ENCODE measurements at places on chromosomes 16 and 17.

DNA sequence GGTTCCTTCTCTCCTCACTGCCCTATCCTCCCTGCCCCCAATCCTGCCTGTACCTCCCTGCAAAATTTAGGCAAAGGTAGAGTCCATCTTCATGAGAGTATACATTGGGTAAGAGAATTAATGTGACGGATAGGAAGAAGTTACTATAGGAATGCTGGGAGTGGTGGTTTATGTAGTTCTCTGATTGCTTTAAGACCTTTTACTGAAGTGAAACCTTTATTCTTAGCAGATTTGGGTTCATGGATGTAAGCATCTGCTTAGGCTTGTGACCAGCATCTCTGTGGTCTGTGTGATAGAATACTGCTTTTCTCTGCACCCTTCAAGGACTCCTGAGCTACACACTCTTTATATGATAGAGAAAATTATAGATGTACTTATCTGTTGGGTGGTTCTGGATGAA lies 127.3 kb downstream of the PRKCA start:
- no peak for DNase-seq

DNA sequence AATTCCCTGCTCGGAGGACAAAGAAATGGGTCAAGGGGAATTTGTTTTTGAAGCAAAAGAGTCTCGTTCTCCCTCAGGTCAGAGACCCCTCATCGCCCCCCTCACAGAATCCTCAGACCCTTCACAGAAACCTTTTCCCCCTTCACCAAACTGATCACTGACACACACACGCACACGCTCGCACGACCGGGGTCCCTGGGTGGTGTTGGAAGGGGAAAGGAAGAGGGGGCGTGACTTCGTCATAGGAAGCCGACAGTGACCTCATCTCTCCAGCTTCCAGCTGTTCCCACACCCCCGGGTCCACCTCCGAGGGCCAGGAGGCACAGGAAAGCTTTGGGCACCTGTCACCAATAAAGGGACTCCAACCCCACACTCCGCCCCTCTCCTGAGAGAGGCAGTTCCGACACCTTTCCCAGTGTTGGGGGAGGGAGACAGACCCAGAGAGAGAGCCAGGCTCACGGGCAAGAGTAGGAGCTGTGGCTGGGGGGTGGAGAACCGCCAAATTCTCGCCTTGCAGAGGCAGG lies 1.2 kb downstream of the ASGR1 start:
- no peak for DNase-seq

DNA sequence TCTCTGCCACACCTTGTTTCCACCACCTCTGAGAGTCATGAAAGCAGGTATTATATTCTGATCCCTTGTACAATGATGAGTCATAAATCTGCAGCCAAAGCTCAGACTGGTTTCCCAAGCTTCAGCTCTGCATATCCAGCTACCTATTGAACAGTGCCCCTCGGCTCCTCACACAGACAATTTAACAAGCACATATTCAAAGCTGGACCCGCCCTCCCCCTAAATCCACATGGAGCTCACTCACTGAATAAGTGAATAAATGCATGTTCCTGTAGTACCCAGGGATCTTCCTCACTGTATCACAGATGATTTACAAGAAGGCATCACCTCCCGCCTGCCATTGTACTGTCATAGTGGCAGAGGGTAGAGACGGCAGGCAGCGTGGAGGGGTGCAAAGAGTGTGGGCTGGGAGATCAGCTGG lies 516.4 kb downstream of the GRIN2A start:
- DNase-seq, result no peak

- no peak for DNase-seq
Measured at GRCh38 chr16:75794426-75794825, 68.1 kb upstream of the CPHXL start.

- no peak for DNase-seq
Measured at GRCh38 chr17:21282231-21282630, 2.3 kb upstream of the MAP2K3 start.

GRCh38 chr17:35817196-35817595 lies 7.9 kb downstream of the TAF15 start:
- DNase-seq, result no peak

DNA sequence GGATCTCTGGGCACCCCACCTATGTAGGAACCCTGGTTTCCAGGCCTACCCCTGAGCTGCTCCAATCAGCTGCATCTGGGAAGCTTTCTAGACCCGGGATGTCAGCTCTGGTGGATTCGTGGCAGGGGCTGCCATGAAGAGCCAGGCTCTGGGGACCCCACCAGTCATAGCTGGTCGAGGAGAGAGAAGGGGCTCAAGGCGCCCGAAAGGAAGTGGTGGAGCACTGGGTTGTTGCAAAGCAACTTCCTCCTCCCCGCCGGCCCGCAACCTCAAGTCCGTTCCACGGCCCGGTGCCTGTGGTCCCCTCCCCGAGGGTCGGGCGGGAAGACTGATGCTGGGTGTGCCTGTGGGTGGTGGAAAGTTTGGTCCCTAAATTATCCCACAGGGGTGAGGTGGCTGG lies 10.2 kb downstream of the TBKBP1 start:
- DNase-seq, result no peak

- DNase-seq, result no peak
Measured at GRCh38 chr16:3971261-3971660, 90.7 kb upstream of the CREBBP start.

DNA sequence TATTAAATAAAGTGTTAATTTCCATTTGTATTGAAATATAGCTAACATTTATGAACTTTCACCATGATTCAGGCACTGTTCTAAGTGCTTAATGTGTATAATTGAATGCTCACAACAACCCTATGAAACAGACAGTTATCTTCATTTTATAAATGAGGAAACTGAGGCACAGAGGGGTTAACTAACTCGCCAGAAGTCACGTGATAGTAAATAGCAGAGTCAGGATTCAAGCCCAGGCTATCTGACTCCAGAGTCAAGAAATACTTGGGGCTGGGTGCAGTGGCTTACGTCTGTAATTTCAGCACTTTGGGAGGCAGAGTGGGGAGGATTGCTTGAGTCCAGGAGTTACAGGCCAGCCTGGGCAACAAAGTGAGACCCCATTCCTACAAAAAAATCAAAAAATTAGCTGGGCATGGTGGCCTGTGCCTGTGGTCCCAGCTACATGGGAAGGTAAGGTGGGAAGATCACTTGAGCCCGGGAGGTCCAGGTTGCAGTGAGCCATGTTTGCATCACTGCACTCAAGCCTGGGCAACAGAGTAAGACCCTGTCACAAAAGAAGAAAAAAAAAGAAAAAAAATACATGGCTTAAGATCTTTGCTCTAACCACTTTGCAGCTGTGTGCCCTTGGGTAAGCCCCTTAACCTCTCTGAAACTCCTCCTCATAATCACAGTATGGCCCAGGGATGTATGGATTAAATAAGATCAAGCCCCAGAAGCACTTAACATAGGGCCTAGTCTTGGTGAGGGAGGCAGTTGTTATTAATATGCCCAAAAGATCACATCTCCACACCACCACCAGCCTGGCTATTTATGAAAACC lies 29.0 kb downstream of the WSB1 start:
- no peak for DNase-seq

DNA sequence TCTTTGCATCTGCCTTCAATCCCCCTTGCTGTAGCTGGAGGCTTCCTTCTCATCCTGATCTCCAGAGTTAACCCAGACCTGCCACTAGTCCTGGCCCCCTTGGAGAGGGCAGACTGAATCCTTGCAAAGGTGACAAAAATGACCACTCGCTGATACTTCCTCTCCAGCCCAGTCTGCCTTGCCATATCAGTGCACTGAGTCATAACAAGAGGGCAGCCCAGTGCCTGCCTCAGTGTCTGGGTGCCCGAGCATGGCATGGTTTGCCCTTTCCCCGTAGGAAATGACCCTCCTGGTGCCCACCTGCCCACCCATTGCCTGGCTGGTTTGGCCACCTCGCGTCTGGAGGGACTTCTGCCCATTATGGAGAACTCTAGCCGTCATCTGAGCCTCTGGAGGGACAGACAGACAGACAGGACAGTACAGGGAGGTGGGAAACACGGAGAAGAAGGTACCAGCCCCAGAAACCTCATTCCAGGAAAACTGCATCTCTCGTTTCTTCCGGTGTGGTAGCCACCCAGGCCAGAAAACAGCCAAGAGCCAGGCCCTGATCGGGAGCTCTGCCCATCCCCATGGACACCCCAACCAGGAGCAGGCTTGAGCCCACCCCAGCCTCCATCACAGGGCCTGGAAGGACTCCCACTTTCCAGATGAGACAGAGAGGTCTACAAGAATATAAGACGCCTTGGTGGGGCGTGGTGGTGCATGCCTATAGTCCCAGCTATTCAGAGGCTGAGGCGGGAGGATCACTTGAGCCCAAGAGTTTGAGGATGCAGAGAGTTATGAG lies 71.5 kb downstream of the SCNN1B start:
- DNase-seq, result no peak
